ENCODE measurements at places on chromosomes 7 and 10.

DNA sequence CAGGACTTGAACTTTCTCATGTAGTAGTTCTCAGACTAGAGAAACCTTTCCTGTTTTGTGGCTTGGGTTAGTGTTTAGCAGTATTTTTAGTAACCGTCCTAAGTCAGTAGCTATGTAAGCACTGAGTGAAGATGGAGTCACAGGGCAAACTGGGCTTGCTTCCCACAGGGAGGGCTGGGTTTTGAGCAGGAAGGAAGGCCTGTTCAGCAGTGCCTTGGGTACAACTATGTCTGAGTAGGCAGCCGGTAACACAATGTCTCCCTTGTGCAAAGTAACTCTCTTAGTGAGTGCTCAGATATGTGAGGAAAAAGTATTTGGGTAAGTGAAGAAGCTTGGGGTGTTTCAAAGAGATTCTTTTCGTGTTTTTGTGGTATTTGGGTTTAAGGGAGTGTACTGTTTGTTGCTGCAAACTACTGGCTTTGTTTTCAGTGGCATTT is 96.4 kb downstream of the CCSER2 start:
- DNase-seq = peak; percentile 92

- DNase-seq = no peak
Observed at GRCh38 chr7:38309555-38309954, 36.1 kb upstream of the TARP start.

DNA sequence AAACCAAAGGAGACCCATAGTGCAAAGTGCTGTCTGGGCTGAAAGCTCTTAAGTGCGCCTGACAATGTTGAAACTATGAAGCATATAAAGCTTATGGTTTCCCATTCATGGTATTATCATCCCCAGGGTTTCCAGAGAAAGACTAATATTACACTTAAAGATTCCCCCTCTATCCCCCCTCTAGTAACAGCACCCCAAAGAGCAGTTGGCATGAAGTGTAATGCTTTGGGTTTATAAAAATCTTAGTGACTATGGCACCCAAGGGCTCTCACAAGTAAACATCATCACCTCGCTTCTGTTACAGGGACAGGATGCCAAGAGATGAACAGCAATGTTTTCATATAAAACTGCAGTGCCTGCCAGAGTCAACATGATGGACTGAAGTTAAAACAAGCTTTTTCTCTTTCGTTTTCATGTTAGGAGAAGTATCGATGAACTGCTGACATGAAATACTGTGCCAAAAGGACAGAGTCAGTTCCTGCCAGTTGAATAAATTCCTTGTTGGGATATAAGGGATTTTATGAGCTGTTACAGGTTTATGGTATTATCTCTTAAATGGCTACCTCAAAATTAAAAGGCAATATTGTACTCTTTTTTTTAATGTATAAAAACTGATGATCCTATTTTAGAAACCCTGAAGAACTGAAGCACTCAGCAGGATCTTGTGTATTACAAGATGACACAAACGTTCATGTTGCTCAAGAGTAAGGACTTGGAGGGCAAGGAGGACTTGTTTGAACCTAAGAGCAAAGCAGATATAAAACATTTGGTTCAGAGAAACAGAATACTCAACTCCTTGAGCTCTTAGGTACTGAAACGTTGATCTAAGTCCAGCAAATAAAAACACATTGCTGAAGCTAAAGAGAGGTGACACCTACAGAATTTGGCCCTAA is 203.7 kb upstream of the IMMP2L start:
- no peak for DNase-seq

DNA sequence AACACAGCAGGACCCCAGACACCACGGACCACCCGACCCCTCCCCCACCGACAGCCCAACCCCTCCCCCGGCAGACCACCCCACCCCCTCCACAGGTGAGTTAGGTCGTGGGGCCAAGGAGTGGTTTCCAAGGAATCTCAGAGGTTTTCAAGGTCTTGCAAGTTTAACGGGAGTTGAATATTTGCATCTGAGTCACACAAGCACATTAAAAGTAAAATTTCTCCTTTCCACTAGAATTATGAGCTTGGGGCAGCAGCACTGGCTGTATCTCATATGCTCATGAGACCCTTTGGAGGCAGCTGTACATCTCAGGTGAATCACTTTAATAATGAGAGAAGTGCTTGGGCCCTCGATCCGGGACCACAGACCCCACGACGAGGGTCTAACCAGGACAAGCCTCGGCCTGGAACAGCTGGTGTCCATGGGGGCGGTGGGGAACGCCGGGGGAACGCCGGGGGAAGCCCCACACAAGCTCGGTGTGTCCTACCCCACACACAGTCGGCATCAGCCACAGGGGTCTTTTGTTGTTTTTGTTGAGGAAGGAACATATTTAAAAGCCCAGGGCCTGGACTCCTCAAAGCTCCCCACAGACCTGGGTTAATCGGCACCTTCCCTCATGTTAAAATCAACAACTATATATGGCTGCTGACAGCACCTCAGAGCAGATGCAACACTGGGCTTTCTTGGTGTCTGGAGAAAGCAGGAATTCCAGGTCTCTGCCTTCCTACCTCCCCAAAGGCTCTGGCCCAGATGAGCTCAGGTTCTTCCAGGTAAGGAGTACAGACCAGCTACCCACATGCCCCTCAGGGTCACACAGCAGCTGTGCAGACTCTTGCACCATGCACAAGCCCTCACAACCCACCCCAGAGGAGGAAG is 130.3 kb downstream of the DIP2C start:
- peak; percentile 17 for DNase-seq

DNA sequence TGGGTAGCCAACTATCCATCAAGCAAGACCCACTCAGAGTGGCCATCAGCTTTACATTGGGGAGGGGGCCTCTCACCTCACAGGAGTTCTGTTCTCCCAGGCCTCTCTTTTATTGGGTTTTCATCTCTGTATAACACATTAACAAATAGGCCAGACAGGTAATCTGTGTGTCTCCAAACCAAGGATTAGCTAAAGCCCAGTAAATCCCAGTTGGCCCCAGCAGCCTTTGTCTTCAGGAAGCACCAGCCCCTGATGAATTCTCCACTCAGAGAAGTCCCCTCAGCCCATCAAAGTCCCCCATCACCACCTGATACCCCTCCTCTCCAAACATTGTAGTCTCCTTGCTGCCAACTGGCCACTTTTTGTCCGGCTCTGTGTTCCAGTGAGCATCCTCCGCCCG is 16.9 kb upstream of the SLF2 start:
- DNase-seq = no peak

GRCh38 chr10:131086511-131086910 is 225.0 kb downstream of the TCERG1L start:
- DNase-seq = no peak

GRCh38 chr10:123100030-123100762 is 35.6 kb upstream of the HMX3 start:
- DNase-seq = no peak

GRCh38 chr10:99523251-99523773 is 9.4 kb upstream of the NKX2-3 start:
- no peak for DNase-seq

- no peak for DNase-seq
Observed at GRCh38 chr10:1394155-1394912, 338.1 kb downstream of the WDR37 start.

GRCh38 chr7:87645446-87645845 is 17.2 kb downstream of the RUNDC3B start:
- DNase-seq = no peak

- no peak for DNase-seq
Observed at GRCh38 chr10:88515235-88515634, 67.9 kb downstream of the RNLS start.

DNA sequence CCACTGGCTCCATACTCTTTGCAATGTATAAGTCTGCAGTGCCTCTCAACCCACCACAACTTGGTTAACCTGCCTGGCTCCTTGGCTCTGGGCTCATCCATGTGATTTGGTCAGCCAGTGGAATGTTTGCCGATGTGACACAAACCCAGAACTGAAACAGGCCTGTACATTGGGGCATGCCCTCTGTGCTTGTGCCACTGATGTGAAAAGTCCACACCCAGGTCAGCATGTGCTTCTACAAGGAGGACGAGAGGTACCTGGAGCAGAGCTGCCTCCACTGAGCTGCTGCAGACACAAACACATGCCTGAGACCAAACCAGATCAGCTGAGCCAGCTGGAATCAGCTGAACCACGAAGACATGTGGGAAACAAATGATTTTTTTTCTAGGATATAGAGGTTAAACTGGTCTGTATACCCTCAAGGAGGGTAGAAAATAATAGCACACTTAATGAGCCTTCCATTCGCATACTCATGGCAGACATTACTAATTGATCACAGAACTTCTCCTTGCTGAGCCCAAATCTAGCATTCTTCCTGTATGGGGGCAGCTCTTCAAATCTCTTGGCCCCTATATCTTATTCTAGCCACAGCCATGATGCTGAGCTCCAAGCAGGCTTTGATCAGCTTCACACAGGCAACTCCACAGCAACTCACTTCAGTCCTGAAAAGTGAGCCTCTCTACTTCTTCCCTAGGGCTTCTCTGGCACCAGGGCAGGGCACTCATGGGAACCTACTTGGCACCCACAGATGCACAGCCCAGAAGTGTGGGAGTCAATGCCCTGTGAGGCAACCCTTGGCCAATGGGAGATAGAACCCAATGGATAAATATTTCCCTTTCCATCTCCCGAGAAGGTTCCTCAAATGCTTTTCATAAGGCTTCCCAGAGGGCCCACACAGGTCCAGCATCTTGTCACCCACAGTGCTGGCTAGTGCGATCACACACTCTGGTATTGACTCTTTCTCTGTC is 18.6 kb downstream of the PYROXD2 start:
- DNase-seq = no peak

GRCh38 chr7:105524840-105525239 is 2.8 kb upstream of the PUS7 start:
- DNase-seq = no peak

DNA sequence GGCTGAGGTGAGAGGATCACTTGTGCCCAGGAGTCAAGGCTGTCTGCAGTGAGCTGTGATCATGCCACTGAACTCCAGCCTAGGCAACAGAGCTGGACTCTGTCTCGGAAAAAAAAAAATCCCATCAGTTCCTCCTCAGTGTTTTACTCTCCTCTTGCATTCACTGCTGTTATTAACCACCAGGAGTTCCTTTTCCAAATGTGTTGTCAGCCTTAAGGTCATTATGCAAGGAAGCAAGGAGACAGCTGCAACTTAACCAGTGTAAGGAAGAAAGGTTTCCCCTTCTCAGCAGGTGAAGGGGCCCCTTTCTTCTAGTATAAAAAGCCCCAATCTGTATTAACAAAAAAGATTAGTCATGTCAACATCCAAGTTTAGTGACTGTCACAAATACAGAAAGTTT is 86.6 kb upstream of the LEP start:
- no peak for DNase-seq

DNA sequence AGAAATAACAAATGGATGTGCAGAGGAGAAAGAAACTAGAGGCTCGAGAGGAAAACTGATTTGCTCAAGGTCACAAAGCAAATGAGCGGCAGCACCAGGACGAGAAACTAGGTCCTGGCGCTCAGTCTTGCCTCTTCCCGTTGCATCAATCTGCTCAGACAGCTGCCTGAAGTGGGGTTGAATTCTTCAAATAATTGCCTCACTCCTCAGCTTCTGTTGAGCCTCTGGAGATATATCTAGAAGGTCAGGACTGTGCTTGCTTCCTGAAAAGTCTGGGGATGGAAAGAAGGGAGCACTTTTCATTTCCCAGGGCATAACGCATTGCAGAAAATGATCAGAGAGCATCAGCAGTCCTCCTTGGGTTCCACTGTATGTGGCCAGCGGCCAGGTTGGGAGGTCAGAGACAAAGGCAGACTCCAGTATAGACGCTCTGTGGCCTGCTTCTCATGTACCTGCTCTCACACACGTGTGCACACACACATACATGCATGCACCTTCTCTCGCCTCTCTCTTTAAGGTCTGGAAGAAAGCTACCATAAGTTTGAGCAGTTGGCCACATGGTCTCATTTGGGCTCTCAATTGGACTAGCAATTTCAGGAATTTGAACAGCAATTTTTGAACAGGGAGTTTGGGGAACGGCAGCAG is 83.7 kb upstream of the DUSP5 start:
- DNase-seq = peak; percentile 51

- DNase-seq = no peak
Observed at GRCh38 chr7:50768485-50769474, 13.9 kb downstream of the GRB10 start.

DNA sequence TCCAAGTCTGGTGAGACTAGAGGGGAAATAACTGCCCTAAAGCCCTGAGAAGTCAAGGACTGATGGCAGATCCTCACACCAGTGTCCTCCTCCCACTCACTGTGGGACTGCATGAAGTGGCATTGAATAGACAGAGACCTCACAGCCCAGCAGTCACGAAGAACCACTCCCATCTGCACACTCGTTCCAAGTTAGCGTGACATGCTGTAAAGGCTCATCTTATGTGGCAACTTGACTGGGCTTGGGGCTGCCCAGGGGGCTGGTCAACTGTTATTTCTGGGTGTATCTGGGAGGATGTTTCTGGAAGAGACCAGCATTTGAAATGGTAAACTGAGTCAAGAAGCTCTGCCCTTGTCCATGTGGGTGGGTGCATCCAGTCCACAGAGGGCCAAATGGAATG is 104.7 kb downstream of the ADARB2 start:
- DNase-seq = no peak

GRCh38 chr7:92602352-92603088 is 12.3 kb upstream of the FAM133B start:
- DNase-seq = no peak

DNA sequence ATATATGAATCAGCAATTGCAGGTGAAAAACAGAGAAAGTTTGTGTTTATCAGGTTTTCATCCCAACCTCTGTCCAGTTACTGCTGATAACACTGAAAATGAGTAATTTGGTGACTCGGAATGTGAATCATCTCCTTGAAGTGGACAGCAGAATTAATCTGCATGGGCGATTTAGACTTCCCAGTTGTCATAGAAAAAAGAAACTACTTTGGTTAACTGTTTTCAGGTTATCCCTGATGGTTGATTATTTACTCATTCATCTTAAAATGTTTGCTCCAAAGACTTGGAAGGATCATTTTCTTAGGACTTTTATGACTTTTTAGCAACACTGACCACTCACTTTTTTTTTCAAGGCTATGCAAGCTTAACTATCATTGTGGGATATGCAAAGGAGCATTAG is 504.1 kb upstream of the ANKRD30A start:
- no peak for DNase-seq

- no peak for DNase-seq
Observed at GRCh38 chr7:80533287-80533686, 21.4 kb upstream of the GNAT3 start.

DNA sequence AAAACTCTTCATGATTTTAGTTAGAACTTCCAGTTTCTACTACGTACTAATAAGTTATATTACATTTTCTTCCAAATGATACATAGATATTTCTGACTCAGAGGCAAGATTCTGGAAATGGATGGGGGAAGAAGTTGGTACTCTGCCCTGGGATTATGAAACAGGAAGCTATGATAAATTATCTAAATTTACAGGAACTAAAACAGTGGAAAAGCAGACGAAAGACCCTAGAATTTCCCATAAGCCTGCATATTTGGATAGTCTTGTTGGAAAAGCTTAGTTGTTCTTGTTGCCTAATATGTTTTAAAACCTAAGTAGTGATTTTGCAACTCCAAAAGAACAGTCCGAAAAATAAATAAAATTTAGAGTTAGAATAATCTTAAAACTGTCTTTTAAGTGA is 21.8 kb downstream of the CFAP69 start:
- DNase-seq = peak; percentile 80
